ENCODE measurements at places on chromosomes 12 and 14.
A peak's percentile ranks its signal among the peaks of the same experiment; 100 is the strongest.

DNA sequence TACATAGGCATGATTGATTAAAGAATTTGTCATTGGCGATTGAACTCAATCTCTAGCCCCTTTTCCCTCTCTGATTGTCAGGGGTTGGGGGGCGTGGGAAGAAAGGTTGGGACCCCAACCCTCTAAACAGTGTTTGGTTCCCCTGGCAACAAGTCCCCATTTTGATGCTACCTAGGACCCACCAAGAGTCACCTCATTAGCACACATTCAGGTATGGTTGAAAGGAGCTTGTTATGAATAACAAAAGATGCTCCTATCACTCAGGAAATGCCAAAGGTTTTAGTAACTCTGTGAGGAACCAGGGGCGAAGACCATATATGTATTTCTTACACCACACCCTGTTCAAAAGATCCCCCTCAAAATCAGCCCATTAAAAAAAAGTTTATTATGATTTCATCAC lies 14.3 kb downstream of the RNF212B start:
- no peak overlapping the region for H3K4me3 ChIP-seq
- no peak overlapping the region for H3K27ac ChIP-seq
- H3K27me3 ChIP-seq: peaks cover 17% of the 10 kb centered on the region
- H3K36me3 ChIP-seq: no peaks in the 10 kb centered on the region
- no peaks in the 10 kb centered on the region for H3K4me1 ChIP-seq
- DNase-seq: no peak

DNA sequence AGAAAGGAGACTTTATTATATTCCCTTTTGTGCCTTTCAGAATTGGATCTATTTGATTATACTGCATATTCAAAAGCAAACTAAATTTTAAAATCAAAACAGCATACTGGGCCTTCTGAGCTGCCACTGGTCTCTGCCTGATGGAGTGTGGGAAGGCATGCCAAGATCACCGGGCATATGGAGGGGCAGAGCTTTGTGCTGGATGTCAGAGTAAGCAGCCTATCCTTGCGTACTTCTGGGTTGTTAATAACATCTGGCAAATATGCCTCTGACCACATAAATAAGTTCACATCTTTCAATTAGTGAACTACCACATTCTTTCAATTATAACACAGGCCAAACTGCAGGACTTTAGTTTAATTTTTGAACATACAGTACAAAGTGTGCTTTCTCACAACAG lies 18.3 kb downstream of the MLH3 start:
- H3K27me3 ChIP-seq: no peaks in the 10 kb centered on the region
- H3K4me3 ChIP-seq: no peak overlapping the region
- H3K27ac ChIP-seq: no peak overlapping the region
- DNase-seq: no peak
- H3K4me1 ChIP-seq: no peaks in the 10 kb centered on the region
- H3K36me3 ChIP-seq: peaks cover 17% of the 10 kb centered on the region

DNA sequence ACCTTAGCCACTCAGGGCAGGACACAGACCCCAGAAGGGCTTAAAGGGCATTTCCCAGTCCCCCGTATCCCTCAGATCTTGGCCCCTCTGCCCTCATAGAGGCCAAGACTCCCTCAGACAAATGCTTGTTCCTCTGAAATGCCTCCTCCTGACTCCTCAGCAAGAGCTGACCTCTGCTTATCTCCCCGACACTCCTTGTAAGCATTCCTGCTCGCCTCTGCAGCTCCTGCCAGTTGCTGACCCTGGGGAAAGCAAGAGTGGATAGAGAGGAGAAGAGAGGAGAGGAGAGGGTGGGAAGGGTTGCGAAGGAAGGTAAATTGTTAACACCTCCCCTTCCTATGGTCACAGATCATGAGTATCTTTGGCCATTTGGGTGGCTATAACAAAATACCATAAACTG lies 7.1 kb downstream of the SERPINA5 start:
- no peaks in the 10 kb centered on the region for H3K4me1 ChIP-seq
- peaks cover 9% of the 10 kb centered on the region for H3K27me3 ChIP-seq
- H3K27ac ChIP-seq: no peak overlapping the region
- no peak overlapping the region for H3K4me3 ChIP-seq
- H3K36me3 ChIP-seq: no peaks in the 10 kb centered on the region

DNA sequence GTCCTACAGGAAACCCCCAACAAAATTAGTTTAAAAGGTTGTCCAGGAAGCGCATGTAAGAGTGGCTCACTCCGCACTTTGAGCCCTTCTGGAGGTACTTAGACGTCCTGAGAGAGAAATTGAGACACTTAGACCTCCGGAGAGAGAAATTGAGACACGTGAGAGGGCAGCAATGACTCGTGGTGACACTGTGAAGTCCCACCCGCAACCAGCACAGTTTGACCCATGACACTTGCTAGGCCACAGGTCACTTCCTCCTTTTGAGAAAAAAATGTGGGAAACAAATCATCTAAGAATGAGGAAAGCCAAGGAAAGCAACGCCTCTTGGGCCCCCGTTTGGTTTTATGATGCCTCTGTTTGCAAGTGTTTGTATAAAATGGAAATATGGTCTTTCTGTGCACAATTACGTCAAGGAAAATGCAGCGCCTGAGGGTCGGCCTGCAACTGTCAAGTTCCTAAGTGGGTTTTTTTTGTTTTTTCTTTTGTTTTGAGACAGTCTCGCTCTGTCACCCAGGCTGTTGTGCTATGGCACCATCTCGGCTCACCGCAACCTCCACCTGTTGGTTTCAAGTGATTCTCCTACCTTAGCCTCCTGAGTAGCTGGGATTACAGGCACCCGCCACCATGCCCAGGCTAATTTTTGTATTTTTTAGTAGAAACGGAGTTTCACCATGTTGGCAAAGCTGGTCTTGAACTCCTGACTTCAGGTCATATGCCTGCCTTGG lies 13.6 kb upstream of the CDCA4 start:
- peaks cover 19% of the 10 kb centered on the region for H3K4me1 ChIP-seq
- H3K36me3 ChIP-seq: no peaks in the 10 kb centered on the region
- H3K27ac ChIP-seq: peak overlapping the region; percentile 80

DNA sequence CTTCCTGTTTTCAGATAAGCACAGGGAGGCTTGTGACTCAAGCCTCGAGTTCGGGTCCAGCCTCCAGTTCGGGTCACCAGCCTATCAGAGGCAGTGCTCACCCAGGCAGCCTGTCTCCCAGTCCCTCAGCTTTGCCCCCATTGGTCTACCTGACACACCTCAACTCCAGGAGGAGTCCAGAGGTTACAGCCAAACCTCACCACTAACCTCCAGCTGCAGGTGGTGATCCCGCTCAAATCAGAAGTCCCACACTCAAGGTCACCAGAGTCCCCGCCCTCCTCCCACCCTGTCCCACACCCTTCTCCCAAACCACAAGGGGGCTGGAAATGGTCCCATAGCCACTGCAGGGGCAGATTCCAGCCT lies 42.1 kb downstream of the KDM2B start:
- H3K4me1 ChIP-seq: peaks cover 36% of the 10 kb centered on the region
- no peaks in the 10 kb centered on the region for H3K27me3 ChIP-seq
- peak overlapping the region; percentile 93 for H3K4me3 ChIP-seq
- peak overlapping the region; percentile 79 for H3K27ac ChIP-seq

Data from natural killer cell treated with Interleukin-12 subunit alpha and Interleukin-12 subunit beta and Interleukin-15 and Interleukin-18, amount 100 ng/mL, for 72 hours (primary cell).